ENCODE measurements at places on chromosomes 7 and 10.
A peak's percentile ranks its signal among the peaks of the same experiment; 100 is the strongest.

DNA sequence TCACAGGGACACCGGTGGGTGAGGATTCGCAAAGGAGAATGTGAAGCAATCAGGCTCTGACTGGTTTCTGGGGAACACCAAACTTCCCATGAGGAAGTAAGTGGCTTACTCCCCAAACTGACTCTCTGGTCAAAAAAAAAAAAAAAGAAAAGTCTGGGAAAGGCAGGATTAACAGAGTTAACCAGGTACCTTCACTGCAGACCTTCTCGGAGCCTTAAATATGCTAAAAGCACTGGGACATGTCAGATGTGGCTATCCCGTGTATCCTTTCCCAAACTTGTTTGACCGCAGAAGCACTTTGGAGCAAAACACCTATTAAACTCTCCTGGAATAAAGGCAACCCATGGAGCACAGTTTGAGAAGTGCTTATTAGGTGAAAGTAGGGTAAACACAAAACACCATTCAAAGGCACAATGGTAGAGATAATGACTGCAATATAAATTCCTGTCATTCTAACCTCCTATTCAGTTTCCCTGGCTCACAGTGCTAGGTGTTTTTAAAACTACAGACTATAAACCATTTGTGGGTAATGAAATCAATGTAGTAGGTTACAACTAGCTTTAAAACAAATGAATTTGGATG, 44.1 kb upstream of the MXI1 start:
- no peak for DNase-seq

GRCh38 chr10:107546284-107546683, 381.8 kb upstream of the SORCS1 start:
- DNase-seq: peak; percentile 51

DNA sequence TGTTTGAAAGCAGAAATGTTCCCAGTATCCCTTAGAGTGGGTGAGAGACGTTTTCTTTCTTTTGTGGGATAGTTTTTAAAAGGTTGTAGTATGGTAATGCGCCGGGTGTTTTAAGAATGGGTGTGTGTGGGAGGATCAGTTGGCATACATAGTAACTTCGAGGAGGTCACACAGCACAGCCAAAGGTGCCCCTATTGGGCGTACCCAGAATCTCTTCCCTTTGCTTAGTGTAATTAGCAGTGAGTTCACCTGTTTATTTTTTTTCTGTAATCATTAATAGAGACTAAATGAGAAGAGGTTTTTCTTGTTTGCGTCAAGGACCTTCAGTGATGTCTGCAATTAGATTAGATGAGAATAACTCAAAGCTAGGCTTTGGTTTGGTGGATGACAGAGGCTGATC, 1.5 kb downstream of the PLEKHA8 start:
- no peak for DNase-seq

GRCh38 chr7:87216701-87217508, 2.6 kb downstream of the TMEM243 start:
- no peak for DNase-seq

- no peak for DNase-seq
Observed at GRCh38 chr10:110171032-110171431, 36.4 kb upstream of the MXI1 start.

- no peak for DNase-seq
Observed at GRCh38 chr7:4227105-4228010, 454.7 kb upstream of the FOXK1 start.

- peak; percentile 96 for DNase-seq
Observed at GRCh38 chr10:47402641-47403301, 18.7 kb upstream of the ZNF488 start.

All from fibroblast of skin of scalp (primary cell).